ENCODE measurements at places on chromosomes 7 and 10.

DNA sequence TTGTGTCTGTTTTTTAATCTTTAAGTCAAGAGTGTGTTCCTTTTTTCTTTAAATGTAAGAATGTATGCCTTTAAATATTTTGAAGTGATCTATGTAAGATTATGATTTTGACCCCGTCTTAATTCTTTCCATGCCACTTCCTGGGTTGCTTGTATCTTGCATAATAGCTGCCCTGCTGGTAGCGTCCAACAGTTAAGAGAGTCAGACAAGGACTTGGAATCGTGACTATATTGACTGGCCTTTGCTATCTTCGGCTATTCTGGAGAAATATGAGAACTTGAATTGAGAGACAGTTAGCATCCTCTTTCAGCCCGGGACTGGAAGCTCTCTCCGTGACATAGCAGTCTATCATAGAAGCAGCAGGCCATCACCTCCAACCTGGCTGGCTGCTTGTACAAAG, 13.0 kb downstream of the NRP1 start:
- peak; percentile 49 for DNase-seq

DNA sequence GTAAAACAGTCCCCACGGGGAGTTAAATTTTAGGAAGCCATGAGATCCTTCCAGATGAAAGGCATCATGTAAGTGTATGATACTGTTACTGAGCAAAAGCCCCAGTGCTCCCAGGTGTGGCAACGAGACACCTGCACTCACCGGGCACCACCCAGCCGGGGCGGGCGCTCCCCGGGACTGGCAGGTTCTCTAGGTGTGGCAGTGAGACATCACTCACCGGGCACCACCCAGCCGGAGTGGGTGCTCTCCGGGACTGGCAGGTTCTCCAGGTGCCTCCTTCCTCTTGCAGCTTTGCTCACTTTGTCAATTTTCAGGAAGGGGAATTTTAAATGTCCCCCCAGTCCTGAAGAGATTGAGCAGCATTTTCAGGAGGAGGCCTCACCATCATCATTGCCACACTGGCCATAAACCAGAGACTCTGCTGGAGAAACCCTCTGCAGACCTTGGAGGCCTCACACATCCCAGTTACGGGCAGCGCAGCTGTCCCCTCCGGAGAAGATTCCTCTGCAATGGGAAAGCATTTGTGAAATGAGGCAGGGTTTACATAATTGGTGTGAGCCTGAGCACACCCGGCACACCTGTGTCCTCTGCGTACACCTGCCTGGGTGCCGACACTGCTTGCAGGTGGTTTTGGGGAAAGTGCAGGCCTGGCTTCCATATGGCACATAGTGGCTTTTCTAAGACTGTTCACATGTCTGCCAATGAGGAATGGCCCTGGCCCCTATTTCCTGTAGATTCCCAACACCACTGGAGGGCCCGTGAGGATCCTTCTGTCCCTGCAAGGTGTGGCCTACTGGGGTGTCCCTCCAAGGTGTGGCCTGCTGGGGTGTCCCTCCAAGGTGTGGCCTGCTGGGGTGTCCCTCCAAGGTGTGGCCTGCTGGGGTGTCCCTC, 191.4 kb downstream of the EBF3 start:
- no peak for DNase-seq

GRCh38 chr10:121722665-121723064, 124.4 kb upstream of the FGFR2 start:
- DNase-seq, result no peak

DNA sequence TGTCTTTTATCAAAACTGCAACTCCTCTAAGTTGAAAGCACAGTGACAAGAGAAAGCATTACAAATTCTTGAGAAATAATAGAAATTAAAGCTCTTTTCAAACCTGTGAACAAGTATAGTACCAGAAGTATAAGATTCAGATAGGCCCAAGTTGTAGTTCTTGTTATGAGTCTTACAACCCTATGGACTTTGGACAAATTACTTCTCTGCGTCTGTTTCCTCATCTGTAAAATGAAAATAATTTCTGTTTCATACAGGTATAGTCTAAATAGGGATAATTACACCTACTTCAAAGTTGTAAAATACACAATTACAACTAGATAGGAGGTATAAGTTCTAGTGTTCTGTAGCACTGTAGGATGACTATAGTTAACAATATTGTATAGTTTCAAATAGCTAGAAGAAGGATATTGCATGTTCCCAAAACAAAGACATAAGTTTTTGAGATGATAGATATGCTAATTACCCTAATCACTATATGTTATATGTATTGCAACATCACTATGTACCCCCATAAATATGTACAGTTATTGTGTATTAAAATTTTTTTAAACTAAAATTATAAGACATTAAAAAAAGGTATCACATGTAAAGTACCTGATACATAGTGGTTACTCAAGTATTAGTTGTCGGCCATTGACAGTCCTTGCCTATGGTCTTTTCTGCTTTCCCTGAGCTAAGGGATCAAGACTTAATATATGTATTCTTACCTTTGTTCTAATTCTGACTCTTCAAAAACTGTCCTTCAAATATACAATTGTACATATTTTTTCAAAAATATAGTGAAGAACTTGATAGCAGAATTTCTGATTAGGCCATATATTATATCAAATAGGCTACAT, 1.8 kb upstream of the WASL start:
- no peak for DNase-seq

DNA sequence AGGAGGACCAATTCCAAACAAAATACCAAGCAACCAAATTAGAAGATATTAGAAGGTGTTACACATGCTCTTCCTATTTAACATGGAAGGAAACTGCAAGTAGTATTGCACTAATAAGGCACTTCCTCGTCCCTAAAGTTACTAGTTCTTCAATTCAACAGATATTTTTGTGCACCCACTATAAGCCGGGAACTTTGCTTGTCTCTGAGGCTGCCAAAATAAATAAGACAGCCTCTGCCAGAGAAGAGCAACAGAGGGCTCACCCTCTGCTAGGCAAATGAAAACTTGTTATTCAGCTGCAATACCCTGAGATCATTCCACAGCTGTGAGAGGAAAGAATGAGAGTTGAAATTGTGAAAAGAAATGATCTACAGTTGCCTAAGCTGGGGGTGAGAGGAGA, 37.4 kb upstream of the GSAP start:
- DNase-seq, result peak; percentile 72

DNA sequence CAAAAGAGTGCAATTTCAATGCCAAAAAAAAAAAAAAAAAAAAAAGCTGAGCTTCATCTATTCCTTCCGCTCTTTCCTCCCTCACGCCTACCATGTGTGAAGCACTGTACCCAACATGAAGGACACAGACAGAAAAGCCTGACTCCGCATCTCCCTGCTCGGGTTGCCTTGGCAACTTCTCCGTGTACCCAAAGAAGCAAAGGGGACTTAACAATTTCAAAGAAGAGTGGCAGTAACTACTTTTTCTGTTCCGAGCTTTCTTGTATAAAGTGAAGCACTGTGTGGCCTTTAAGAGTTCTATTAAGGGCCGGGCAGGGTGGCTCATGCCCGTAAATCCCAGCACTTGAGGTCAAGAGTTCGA, 177.7 kb downstream of the PRKCQ start:
- DNase-seq, result no peak

DNA sequence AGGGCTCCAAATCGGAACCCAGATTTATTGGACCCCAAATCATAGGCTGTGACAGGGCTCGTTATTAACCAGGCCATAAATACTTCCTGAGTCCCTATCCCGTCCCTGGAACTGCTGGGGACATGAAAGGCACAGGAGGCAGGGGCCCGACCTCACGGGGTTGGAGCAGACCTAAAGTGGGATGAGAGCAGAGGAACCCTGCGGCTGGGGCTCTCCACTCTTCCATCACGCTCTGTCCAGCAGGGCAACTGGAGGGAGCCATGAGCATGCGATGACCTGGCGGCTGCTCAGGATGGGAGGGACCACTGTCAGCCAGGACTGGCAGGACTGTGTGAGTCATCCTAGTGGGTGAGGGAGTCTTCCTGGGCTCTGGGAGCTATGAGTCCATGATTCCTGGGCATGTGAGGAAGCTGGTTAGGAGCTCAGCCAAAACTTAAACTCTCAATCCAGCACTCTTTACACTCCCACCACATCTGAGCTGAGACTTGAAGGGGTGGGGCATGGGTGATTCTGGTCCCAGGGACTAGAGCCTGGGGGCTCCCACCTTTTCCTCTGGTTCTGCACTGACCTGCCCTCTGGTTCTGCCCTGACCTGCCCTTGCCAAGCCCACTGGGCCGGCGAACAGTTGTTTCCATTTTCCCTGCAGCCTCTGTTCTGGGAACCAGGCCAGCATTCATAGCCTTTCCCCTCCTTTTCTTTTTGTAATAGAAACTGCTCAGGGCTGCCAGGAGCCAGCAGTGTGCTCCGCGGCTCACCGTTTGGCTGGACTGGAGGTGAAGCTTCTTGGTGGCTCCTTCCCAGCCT, 47.1 kb downstream of the SYPL1 start:
- DNase-seq, result peak; percentile 92

DNA sequence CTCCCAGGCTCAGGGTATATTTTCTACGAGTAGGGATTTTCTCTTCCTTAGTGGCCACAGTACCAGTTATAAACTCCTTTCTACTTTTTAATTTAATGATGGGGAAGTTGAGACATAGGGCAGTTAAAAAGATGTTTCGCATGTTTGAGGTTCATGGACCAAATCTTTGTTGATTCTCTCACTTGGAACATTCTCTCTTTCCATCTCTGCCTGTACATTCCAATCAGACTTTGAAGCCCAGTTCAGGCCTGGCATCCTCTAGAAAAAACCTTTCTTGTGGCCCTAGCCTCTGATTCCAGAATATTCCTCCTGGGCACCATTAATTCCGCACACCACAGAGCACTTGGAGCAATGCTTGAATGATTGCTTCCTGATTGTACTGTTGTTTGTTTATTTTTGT, 18.5 kb downstream of the SLC13A4 start:
- DNase-seq, result peak; percentile 39

DNA sequence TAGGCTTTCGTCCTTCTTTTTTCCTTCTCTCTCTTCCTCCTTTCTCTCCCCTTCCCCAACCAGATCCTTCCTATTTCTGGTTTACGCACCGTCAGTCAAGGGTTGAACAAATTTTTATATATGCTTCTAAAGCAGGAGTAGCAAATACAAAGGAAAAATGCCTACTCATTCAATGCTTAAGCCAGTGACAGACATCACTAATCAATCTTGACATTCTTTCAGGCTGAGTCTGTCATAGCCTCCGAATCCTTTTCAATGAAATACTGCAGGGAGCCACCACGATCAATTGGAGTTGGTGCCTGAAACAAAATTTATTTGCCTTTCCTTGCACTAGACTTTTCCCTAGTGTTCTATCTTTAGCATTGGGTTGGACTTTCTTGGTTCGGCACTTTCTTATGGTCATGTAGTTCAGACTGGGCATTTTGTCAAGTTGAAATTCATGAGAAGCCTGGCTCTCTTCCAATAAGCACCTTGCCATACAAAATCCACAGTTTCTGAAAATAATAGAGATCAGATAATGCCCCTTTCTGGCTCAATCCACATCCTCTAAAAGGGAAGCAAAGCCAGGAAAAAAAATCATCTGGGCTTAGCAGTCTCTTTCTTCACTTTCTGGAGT, 239.5 kb upstream of the PLXNA4 start:
- no peak for DNase-seq
